NCI-H526 (cell line): ENCODE measurements at places on chromosomes 3 and 15.

GRCh38 chr15:60528530-60528929 lies 49.6 kb upstream of the ICE2 start:
- DNase-seq, result no peak

DNA sequence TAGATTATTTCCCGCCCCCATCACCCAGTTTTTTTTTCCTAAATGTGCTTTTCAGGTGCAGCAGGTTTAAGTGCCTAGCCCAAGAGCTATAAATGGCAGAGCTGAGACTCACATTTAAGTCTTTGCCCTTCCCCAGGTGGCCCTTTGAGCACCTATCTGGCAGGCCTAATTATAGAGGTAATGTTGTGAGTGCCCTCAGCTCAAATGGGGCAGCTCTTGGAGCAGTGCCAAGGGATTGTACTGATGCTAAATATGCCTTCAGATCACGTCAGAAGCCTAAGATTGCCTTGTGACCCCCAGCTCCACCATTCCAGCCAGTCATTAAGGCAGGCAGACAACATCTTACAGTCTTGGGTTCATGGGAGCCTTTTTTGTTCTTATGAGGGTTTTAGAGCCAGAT lies 159.5 kb downstream of the RPLP1 start:
- no peak for DNase-seq

DNA sequence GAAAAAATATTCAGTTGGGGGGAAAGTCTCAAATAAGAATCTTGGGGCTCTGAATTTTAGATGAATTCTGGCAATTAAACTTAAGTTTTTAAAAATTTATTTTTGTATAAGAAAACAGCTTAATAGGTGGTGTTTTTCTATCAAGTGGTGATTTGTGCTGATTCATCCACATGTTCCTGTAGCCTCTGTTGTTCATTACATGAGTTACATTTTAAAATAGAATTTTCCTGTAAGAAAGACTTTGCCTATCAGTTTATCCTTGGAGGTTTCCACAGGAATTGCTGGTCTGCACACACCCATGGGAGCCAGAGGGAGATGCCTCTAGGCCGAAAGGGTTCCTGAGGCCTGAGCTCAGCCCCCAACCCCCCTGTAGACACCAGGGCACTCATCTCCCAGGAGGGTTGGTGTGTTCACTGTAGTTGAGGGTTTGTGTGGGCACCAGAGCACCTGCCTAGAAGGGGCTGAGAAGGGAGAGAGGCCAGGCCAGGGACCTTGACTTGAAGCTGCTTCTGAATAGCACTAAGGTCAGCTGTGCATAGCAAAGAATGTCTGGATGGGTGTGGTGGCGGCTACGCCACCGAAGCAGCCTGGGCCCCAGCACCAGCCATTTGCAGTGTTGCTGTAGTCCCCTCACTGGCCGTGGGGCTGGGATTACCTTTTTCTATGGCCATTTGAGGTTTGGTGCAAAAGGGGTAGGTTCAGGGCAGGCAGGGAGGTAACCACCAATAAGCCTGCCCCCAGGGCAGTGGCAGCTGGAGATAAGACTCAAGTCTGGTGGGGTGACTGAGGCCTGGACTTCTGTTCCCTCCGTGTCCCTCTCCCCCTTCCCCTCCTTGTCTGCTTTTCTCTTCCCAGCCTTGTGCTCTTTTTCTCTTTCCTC lies 11.9 kb downstream of the DNAJA4 start:
- DNase-seq, result no peak

- DNase-seq, result no peak
Observed at GRCh38 chr15:69496001-69496400, 43.4 kb downstream of the RPLP1 start.

GRCh38 chr15:37098468-37099318 lies 1.7 kb downstream of the MEIS2 start:
- DNase-seq, result peak; percentile 76

DNA sequence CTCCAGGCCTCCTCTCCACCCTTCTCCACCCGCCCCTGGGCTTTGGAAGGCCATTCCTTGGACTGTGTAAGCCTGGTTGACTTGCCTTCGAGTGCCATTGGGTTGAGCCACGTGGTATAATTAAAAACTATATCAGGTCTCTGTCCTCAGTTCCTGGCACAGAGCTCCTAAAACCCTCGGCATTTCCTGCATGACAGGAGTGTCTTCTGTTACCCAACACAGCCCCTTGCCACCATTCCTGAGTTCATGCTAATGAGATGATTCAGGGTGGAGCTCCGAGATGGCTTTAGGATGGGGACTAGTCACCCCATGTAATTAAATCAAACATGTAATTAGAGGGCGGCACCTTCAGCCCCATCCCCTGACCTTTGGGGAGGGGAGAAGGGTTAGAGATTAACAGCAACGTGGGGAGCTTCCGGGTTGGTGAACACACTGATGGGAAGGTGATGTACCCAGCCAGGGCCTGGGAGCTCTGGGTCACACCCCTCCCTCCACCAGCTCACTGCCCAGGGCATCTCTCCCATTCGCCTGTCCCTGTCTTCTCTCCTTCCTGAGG lies 256.4 kb downstream of the FAM43A start:
- DNase-seq, result no peak

DNA sequence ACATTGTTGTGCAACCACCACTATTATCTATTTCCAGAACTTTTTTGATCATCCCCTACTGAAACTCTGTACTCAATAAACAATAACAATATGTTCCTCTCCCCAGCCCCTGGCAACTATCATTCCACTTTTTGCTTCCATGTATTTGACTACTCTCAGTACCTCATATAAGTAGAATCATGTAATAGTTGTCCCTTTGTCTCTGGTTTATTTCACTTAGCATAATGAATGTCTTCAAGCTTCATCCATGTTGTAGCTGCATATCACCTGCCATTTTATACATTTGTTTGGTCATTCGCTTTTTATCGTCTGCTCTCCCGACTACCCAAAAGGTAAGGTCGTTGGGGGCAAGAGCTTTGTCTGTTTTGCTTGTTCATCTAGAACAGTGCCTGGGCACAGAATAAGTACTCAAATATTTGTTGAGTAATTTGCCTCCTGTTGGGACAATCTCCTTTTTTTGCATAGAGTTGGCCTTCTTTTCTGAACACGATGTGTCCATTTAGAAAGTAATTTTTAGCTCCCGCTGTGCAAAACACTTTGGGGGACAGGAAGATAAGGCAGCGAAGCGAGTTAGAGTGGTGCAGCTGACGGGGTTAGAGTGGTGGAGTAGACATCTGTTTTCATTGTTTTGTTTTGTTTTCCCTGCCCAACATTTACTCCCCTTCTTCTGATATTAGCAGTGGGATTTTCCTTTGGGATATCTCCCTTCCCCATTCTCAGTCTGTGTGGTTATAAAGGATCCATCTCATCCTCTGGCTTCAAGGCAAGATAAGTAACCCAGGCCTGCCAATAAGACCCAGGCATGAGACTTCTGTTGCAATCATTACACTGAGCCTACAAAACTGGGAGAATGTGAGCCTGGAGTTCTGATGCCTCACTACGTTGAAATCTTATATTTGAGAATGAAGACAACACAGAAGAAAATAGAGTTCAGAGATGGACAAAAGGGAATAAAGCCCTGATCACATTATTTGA lies 83.4 kb upstream of the RNU6-1 start:
- no peak for DNase-seq

DNA sequence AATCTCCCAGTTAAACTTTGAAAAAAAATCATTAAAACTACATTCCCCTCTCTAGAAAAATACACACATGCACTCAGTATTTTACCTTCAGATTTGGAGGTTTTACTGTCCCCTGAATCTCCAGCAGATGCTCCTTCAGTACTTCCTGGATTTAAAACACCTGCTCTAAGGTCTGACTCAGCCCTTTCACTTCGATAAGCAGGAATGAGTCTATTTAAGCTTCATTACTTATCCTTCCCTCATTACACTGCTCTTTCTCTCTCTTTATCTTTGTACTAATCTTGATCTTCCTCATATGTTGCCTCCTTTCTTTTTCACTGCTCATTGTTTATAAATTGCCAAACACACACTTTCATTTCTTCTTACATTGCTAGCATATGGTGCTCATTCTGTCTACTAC lies 443.9 kb downstream of the DIPK2A start:
- DNase-seq, result no peak

DNA sequence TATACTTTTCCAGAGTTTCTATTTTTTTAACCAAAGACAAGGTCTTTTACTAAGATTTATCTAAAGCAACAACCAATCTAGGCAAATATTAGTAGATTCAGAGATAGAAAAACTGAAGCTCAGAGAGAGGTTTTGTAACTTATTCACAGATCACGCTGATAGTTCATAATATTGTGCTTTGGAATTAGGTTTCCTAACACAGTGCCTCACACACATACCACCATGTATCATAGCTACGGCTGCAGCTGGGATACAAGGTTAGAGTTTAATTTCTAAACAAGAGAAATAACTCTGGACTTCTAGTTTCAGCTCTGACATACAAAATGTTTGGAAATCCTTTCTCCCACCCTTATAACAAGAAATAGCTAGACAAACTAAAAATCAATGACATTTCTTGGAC lies 565.7 kb downstream of the PYDC2 start:
- no peak for DNase-seq

- no peak for DNase-seq
Observed at GRCh38 chr3:157611536-157612076, 108.4 kb upstream of the VEPH1 start.

DNA sequence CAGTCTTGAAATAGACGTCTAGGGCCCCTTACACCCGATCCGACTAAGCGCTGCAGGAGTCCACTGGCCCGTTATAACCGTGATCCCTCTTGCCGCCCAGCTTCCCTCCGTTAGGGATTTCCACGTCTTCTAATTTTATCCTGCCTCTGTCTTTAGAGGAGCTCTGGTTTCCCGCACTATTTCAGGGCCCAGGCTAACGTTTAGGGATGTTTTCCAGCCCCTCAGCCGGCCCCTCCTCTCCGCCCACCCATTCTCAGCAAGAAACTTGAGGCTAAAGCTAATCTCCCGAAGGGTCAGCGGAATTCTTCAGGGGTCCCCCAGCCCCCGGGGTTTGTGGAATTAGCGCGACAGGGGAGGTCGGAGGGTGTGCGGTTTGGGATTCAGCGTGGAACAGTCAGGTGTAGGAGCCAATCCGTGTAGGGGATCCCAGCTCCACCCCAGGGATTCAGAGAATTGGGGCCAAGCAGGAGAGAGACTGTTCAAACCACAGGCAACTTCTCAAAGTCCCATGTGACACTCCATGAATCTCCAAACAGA lies 1.6 kb downstream of the PTX3 start:
- no peak for DNase-seq

DNA sequence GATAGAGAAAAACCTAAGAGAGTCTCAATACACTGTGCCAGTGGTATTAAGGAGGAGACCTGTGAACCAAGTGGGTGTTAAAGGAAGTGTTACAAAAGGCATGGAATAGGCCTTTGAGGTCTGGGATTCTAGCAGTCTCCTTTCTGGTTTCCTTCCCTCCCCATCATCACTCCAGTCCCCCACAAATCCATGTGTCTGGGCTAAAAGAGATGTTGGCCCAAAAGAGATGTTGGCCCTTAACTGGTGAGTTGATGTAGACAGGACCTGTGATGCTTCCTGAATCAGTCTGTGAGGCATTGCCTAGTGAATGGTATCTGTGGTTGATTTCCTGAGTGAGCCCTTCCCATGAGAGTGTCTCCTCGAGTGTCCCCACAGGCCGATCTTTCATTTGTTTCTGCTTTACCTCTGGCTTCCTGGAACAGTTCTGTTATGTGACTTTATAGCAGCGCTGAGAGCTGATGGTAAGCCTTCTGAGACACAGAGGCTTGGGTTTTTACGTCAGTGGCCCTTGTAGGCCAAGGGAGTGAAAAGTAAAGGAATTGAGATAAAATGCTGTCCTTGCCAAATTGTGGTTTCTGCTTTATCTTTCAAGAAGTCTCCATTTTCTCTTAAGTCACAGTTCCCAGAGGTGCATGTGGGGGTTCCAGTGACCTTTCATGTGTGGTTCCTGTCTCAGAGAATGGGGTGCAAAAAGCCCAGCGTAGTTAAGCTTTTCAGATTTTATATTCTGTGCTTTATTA lies 87.8 kb downstream of the KLHL25 start:
- DNase-seq, result no peak
